ENCODE measurements at places on chromosomes 16 and 17.

GRCh38 chr16:9297437-9298113, 206.1 kb downstream of the HAPSTR1 start:
- DNase-seq: no peak

GRCh38 chr17:83024218-83024971, 55.0 kb upstream of the METRNL start:
- DNase-seq: no peak

GRCh38 chr17:50905460-50905803, 39.3 kb upstream of the TOB1 start:
- no peak for DNase-seq

GRCh38 chr16:28189245-28189644, 22.5 kb downstream of the XPO6 start:
- DNase-seq: no peak

GRCh38 chr16:8847145-8847544, 21.7 kb downstream of the CARHSP1 start:
- no peak for DNase-seq

GRCh38 chr17:41315814-41316445, 420 bp upstream of the KRTAP17-1 start:
- DNase-seq: no peak

DNA sequence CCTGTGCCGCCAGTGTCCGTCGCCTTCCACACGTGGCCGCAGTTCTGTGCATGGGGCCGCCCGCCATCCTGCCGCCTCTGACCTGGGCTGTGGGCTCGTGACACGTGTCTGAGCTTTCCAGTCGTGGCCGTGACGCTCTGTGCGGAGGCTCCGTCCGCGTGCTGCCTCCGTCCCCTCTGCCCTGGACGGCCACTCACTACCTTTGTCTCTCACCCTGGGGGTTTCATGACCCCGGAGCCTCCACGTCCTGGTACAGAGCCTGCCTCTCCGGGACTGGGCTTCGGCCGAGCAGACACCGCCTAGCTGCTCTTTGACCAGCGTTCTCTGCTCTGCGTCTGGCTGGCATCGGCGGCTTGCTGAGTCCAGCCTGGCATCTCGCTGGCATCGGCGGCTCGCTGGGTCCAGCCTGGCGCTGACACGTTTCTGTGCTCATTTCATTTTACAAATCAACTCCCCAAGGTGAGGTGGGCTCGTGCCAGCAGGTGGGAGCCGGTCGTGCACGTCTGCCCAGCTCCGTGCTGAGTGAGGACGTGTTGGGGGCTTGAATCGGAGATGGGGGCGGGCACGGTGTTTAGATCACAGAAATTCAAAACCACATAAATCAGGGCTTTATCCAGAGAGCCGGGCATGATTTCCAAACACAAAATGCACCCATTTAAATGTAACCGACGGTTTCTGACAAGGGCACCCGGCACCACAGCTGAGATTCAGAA, 44.3 kb upstream of the GNG13 start:
- DNase-seq: no peak

- DNase-seq: no peak
These were observed 35.8 kb upstream of the ADGRG1 start for GRCh38 chr16:57592591-57593003.

GRCh38 chr17:29292071-29292991, 1.6 kb downstream of the NUFIP2 start:
- DNase-seq: peak; percentile 57

DNA sequence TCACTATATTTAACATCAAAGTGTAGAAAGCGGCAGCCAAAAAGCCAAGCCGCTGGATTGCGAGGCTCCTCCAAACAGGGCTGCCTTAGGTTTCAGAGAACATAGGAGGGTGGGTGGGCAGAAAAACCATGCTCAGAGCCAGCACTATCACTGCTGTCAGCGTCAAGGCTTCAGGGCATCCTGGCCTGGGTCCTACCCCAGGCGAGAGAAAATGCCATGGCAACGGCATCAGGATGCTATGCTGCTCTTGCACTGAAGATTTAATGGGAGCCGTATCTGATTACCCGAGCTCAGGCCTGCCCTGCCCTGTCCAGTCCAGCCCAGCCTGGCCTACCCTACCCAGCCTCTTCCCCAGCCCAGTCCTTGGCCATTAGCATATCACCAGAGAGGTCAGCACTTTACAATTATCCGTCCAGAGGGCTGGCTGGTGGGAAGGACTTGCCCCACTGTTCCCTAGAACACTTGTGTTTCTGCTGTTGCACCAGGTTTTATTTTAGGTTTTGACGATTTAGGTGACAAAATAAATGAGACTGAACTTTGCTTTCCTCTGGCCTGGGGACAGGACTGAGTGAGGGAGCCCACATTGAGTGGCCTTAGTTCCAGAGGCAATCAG, 61.1 kb downstream of the TOM1L2 start:
- no peak for DNase-seq

DNA sequence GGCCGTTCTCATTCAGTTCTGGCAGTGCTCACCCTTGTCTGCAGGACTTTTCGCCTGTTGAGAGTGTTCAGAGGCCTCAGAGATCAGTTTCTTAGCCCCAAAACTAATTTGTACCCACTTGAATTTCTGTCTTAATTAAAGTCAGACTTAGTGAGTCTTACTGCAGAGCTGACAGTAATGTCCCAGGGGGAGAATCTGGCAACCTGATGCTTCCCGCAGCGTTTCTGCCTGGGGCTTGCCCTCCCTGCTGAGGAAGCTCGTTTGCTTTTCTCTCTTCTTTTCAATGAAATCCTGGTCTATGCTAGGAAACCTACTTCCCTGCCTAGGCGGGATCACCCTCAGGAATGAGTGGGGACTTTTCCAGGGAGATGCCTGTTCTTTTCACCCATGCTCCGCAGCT, 25.3 kb downstream of the DBNDD1 start:
- no peak for DNase-seq

GRCh38 chr16:69691980-69692911, 34.1 kb downstream of the NQO1 start:
- DNase-seq: peak; percentile 22

DNA sequence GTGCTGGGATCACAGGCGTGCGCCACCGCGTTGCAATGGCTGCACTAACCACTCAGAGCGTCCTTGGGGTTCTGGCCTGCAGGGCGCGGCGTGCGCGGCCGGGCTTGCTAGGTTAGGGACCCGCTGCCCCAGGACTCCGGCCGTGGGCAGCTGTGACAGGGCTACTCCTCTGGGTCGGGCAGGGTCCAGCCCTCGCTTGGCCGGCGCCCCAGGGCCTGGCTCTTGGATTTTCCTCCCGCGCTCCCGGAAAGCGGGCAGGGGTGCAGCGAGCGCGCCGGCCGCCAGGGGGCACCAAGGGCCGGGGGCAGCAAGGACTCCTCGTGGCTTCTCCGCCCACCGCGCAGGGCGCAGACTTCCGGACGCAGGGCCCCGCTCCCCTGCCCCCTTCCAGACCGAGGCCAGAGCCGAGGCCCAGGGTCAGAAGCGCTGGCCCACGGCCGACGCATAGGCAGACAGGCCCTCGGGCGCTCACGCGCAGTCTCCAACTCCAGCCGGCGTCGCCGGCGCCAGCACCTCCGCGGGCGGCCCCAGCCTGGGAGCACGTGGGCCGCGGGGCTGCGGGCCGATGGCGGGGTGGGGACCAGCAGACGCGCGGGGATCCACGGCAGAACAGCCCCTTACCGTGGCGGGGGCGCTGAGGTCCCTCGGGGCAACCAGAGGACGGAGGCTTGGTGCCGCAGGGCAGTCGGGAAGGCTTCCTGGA, 355 bp downstream of the TLE7 start:
- DNase-seq: no peak

DNA sequence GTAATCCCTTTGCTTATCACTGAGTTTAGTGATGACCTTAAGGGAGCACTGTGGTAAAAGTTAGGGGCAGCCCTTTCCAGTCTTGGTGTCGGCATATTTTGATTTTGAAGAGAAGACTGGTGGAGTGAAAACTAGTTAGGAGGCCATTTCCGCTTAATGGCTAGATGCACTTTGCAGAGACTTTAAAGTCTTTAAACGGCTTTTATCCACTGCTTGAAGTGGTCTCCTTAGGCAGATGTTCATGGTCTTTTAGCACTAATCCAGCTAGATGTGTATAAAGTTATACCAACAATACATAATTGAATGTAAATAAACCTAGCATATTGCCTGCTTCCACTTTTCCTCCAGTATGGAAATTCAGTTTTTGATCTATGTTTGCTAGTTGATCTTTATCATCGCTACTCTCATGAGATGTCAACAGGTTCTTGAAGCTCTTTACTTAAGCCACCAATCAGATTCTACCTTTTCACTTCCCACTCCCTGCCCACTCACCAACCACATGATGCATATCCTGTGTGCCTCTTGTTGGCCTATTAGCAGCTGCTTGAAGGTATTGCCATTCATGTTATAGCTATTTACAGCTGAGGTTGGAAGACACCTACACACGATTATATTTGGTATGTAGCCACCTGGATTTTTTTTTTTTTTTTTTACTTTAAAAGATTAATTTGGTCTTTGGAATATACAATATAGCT, 132.0 kb downstream of the NLK start:
- DNase-seq: no peak

GRCh38 chr16:66275775-66276428, 90.6 kb upstream of the CDH5 start:
- DNase-seq: peak; percentile 77

DNA sequence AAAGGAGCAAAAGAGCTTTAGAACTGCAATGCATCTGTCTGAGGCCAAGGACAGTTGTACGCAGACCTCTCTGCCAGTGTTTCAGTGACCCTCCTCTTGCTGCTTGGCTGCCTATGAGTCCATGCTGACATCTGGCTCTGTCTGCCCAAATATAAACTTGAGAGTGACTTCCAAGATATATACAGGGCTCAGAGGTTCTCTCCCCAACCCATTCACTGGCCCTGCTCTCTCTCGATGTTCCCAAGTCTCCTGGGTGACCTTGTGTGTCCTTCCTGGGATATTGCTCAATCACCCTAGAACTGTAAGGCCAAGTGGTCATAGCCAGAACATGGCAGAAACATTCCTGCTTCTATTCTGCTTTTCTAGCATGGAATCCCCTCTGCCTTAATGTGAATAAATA, 716.3 kb downstream of the WWOX start:
- no peak for DNase-seq

GRCh38 chr17:60371818-60372510, 20.0 kb downstream of the USP32 start:
- DNase-seq: no peak

GRCh38 chr17:66002063-66002585, 189.8 kb downstream of the CEP112 start:
- DNase-seq: no peak

DNA sequence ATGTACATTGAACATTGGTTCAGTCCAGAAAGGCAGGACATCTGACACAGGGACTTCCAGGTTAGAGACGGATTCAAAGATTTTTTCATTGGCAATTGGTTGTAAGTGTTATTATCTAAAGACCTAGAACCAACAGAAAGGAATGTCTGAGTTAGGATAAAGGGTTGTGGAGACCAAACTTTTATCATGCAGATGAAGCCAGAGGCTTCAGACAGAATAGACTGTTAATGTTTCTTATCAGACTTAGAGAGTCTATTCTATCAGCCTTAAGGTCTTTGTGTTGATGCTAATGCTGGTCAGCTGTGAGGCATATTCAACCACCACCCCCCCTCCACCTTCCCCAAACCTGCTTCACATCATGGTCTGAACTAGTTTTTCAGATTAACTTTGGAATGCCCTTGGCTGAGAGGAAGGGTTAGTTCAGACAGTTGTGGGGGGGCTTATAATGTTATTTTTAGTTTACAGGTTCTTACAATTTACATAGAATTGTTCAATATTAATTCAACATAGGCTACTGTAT, 2.1 kb upstream of the ITGB3 start:
- DNase-seq: no peak

GRCh38 chr16:56915336-56916119, 16.4 kb upstream of the HERPUD1 start:
- DNase-seq: peak; percentile 79

DNA sequence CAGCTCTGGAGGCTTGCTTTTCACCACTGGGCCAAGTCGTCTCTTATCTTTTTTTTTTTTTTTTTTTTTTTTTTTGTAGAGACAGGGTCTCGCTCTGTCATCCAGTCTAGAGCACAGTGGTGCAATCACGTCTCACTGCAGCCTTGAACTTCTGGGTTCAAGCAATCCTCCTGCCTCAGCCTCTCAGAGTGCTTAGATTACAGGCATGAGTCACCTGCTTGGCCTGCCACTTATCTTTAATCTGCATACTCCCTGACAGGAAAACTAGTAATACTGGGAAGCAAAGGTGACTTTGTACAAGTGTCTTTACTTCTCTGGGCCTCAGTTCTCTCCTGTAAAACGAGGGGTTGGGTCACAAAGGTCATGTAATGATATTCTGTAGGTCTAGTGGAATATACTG, 15.0 kb downstream of the NTN1 start:
- no peak for DNase-seq

- DNase-seq: peak; percentile 68
These were observed 33.8 kb downstream of the TRPV2 start for GRCh38 chr17:16449121-16449570.

- DNase-seq: no peak
These were observed 43.1 kb upstream of the GSG1L start for GRCh38 chr16:28106467-28107215.

DNA sequence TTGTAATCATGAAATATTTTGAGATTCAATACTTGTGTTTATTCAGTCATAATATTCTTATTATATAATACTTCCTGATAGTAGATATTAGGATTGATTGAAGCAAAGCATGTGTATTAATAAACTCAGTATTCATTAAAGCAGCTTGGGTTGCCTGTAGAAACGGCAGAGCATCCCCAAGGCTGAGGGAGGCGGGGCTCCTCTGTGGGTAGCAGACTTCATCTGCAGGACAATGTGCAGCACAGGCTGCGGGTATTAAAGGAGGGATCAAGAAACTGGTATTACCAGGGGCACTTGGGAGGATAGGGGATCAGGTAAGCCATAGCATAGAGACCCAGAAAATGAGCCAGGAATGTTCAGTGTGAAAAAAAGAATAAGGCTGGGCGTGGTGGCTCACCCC, 213.6 kb downstream of the PRKCA start:
- no peak for DNase-seq

- DNase-seq: no peak
These were observed 39.3 kb upstream of the GNG13 start for GRCh38 chr16:839643-840408.

DNA sequence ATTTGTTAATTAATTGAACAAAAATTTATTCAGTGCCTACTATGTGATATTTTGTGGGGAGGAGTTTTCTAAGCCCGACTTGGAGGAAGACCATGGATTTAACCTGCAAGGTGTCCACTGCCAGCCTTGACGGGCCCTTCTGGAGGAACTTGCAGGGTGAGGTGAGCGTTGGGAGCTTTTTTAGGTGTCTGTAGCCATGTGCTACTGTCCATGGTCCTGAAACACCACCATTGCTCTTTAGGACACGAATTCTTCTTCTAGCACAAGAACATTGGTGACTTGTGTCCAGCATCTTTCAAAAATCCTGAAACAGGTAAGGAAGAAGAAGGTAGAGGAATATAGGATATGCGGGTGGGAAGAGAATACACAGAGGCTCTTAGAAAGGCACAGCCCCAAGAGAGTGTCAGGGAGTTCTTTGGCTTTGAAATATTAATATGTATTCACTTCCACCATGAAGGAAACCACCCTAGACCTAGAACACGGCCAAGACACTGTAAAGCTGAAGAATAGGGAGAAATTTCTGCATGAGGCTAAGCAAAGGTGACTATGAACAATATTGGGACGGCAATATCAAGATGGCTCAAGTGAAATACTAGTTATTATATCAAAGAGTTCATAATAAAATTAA, 27.9 kb upstream of the OR4D1 start:
- DNase-seq: peak; percentile 68

- DNase-seq: no peak
These were observed 415.7 kb upstream of the RBFOX1 start for GRCh38 chr16:6916946-6917345.

Data from astrocyte of the spinal cord (primary cell).